ENCODE measurements at places on chromosomes 1 and 21. TPM values are rescaled to one million over a fixed set of nuclear protein-coding genes. Genes with fewer than 3 reads are reported as not detected.

The JAM2 gene
- total RNA-seq, result 6.6 TPM

The BEND5 gene
- 2.2 TPM for total RNA-seq

The SIM2 gene
- total RNA-seq, result 0.60 TPM

The TSTD1 gene
- total RNA-seq, result not detected

The ADORA3 gene
- not detected for total RNA-seq

DNA sequence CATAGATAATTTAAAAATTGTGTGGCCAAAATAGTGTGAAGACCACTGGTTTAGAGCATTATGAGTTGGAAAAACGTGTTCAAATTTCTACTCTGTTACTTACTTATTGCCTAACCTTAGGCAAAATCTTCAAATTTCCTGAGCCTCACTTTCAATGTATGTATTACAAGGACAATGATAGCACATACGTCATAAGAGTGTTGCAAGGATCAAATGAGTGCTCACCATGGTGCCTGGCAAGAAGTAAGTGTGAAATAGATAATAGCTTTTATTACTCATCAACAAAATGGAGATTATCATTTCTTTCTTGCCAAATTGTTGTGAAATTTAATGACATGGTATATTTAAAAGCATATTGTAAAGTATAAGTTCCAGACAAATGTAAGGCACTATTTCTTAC lies 57.2 kb downstream of the FH start:
- no peak for DNase-seq
- no peaks in the 10 kb centered on the region for H3K36me3 ChIP-seq

DNA sequence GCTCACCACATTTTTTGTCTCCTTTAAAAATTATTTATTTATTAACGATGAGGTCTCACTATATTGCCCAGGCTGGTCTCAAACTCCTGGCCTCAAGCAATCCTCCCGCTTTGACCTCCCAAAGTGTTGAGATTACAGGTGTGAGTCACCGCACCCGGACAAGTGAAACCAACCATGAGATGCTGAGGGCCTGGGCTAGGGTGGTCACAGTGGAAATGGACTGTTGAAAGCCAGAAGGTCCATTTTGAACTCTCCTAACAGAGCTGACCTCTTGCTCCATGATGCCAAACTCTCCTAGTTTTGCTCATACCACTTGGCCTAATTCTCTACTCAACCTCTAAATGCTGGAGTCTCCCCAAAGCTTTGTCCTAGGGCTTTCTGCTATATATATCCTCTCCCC lies 109.1 kb downstream of the SLC45A1 start:
- H3K36me3 ChIP-seq, result no peaks in the 10 kb centered on the region
- DNase-seq, result no peak
- H3K4me1 ChIP-seq, result peaks cover 9% of the 10 kb centered on the region
- no peaks in the 10 kb centered on the region for H3K27me3 ChIP-seq

GRCh38 chr1:172041742-172042141 lies 200.4 kb downstream of the DNM3 start:
- peaks cover 2% of the 10 kb centered on the region for H3K36me3 ChIP-seq
- H3K27ac ChIP-seq, result peak overlapping the region; percentile 5
- H3K4me3 ChIP-seq, result no peak overlapping the region
- H3K4me1 ChIP-seq, result peaks cover 31% of the 10 kb centered on the region

GRCh38 chr1:154608397-154609270 lies 648 bp upstream of the ADAR start:
- H3K27me3 ChIP-seq, result no peaks in the 10 kb centered on the region
- H3K4me3 ChIP-seq, result peak overlapping the region; percentile 83
- H3K4me1 ChIP-seq, result peaks cover 46% of the 10 kb centered on the region
- H3K36me3 ChIP-seq, result no peaks in the 10 kb centered on the region

GRCh38 chr1:31984419-31985347 lies 29.0 kb upstream of the KHDRBS1 start:
- peaks cover 30% of the 10 kb centered on the region for H3K4me1 ChIP-seq
- H3K27me3 ChIP-seq, result no peaks in the 10 kb centered on the region

DNA sequence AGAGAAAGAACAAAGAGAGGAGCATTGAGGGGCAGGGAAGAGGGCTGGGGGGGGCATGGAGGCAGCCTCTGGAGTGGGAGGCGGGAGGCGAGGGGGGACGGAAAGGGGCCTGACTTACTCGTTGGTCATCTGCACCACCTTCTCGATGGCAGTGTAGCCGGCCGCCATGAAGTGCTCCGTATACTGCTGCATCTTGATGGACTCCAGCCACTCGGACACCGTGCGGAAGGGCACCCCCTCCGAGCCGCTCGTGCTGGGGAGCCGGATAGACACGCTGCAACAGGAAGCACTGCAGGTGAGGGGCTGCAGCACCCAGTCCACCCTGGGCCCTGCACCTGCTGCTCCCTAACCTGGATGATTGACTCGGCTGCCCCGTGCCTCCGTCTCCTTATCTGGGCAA lies 26.6 kb downstream of the EPHA2 start:
- no peak overlapping the region for H3K27ac ChIP-seq
- no peak overlapping the region for H3K4me3 ChIP-seq
- H3K36me3 ChIP-seq, result peaks cover 49% of the 10 kb centered on the region
- DNase-seq, result no peak

DNA sequence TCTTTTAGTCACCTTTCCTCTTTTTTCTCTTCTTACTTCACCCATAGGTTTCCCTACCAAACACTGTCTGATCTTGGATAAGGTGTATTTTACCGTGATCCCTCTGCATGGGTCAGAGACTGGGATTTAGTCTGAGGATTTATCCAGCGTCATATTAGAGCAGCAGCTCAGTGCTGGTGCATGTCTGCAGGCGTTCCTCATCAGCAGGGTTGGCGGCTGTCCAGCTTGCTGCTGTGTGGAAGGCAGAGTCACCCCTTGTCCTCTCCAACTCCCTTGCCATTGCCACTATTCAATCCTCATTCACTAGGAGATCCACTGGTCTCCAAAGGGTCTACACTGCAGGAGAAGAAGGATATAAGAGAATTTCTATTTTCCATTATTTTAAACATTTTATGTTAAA lies 7.3 kb upstream of the FAM78B start:
- H3K27me3 ChIP-seq, result peaks cover 16% of the 10 kb centered on the region
- H3K27ac ChIP-seq, result no peak overlapping the region
- H3K36me3 ChIP-seq, result no peaks in the 10 kb centered on the region
- H3K4me3 ChIP-seq, result no peak overlapping the region
- no peak for DNase-seq

GRCh38 chr1:197096137-197096536 lies 29.1 kb upstream of the F13B start:
- no peak overlapping the region for H3K4me3 ChIP-seq
- no peak overlapping the region for H3K27ac ChIP-seq
- no peaks in the 10 kb centered on the region for H3K27me3 ChIP-seq
- H3K36me3 ChIP-seq, result no peaks in the 10 kb centered on the region
